NCI-H460 (cell line): ENCODE measurements at places on chromosomes 12 and 14.

DNA sequence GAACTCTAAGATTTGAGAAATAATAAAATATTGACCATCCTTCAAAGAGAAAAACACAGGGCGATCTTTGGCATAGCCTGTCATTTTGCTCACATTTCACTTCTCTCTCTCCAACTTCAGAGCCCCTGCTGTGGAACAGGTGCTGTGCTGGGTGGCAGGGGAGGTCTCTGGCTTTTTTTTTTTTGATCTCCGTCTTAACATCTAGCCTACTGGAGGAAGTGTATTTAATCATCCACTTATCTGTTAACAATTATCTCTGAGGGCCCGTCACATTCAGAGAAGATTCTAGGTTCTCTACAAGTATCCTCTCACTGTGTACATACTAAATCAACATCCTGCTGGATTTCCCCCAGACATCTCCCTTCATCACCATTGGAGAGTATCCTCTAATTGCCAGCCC, 34.1 kb downstream of the CHST11 start:
- no peak for DNase-seq

DNA sequence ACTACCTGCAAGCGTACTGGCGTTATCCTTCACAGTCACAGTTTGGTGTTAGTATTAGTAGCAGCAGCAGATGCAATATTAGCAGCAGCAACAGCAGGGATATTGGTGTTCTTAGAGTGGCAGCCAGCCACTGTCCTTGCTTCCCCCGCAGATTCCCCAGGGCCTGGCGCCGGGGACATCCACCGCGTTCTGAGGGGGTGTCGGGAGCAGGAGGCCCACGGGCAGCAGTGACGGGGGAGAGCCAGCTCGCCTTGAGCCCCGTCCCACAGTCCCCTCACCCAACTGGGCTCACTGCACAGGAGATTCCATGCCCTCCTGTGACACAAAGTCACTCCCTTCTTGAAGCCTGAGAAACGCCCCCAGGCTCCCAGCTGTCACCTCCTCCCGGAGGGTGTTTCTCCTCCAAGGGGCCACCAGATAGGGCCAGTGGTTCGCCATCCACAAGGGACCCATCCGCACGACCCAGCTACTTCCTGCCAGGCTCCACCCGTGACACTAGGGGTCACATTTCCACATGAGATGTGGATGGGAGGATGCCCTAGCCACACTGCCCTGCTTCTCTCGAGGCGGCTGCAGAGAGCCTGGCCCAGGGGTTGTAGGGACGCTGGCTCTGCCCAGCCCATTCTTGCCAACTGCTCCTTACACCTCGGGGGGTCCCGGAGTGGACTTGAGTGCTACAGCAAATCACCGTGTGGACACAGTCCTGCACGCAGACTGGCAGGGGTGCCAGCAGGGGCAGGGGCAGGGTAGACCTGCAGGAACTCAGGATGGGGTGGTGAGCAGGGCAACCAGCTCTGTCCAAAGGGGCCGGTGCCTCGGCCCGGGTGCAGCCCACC, 123.1 kb downstream of the PIWIL1 start:
- no peak for DNase-seq

GRCh38 chr12:18443768-18444437, 182.6 kb downstream of the PIK3C2G start:
- DNase-seq, result no peak

DNA sequence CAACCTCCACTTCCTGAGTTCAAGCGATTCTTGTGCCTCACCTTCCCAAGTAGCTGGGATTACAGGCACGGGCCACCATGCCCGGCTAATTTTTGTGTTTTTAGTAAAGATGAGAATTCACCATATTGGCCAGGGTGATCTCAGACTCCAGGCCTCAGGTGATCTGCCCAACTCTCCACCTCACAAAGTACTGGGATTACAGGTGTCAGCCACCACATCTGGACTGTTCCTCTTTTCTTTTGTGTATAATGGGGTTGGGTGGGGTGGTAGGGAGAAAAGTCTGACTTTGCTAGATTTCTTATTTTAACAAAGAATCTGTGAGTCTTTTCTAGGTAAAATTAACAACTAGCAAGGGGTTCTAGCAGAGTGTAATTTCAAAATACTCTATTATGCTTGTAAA, 92.7 kb upstream of the AMN1 start:
- no peak for DNase-seq

DNA sequence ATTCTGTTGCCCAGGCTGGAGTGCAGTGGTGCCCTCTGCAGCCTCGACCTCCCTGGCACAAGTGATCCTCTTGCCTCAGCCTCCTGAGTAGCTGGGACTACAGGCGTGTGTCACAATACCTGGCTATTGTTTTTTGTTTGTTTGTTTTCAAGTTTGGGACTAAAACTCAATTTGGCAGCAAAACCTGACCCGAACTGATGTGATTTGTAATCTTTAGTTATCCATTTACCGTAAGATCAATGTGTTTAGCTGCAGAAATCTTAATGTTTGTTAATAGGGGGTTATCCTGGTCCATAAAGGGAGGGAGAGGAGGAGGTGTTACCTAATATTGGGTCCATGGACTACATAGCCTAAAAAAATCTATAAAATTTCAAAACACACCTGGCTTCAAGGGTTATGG, 738 bp upstream of the C1S start:
- DNase-seq, result no peak

DNA sequence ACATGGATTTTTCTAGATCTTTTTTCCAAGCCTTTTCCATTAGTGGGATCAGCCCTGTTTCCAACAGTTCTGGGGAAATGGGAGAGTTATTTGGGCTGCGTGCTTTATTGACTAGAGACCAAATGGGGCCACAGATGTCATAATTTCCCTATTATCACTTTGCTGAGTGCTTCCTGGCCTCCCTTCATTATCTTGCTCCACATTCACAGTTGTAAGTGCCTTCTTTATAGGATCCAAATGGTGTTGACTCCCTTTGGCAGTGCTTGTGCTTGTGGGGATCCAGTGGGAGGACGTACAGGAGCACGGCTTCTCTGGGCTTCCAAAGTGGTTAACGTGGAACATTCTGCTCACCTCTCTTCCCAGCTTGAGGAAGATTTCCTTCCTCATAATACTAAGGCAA, 141.0 kb upstream of the RMST start:
- DNase-seq, result no peak

DNA sequence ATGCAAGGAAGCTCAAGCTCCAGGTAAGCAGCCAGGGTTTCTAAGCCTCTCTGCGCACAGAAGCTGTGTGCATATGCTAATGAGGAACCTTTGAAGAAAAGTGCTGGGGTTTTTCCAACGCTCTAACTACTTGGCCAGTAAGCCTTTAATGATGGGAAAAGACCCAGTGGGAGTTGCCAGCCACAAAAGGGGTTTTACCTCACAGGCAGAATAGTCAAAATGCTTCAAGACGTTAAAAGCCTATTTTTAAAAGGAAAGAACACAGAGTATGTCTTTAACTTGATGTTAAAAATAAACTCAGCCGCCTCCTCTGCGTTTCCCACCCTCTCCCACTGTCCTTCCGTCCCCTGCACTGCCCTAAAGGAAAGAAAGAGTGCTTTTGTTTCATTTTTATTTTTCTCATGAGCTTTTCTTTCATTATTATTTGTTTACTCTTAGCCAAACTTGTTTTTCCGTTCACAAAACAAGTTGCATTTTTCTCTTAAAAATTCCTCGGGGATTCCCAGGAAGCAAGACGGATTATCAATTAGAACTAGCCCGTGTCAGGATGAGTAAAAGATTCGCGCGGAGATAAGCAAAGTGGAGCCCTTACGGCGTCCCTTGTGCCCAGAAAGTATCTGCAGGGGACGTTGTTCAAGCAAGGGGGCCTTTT, 209.8 kb upstream of the NUDT4 start:
- no peak for DNase-seq

GRCh38 chr12:3200032-3200617, 122.9 kb downstream of the TSPAN9 start:
- no peak for DNase-seq
